HCT116 (cell line): ENCODE measurements at places on chromosomes 12 and 14. TPM values are rescaled to one million over a fixed set of nuclear protein-coding genes. Genes with fewer than 3 reads are reported as not detected.

DNA sequence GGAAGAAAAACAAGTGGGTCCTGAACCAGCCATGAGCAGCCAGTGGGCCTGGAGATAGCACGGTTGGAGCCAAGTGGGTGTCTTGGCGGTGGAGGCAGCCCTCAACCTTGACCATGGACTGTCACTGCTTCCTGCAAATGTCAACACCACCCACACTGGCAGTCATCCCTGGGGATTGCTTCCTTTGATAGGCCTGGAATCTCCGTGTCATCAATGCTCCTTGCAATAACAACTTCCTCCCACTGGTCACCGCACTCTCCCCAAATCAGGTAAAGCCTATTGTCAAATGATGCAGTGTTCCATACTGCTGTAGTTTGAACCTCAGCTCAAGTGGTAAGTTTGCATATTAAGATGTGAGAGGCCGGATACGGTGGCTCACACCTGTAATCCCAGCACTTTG lies 129.1 kb downstream of the NTF3 start:
- DNase-seq = peak; percentile 27
- no peaks in the 10 kb centered on the region for H3K4me1 ChIP-seq
- H3K27me3 ChIP-seq = peaks cover 9% of the 10 kb centered on the region; the same call in 1 of the 2 replicates
- H3K4me3 ChIP-seq = no peak overlapping the region

GRCh38 chr12:590206-590750 lies 73.0 kb downstream of the NINJ2 start:
- DNase-seq = no peak
- no peaks in the 10 kb centered on the region for H3K4me1 ChIP-seq
- H3K27me3 ChIP-seq = no peaks in the 10 kb centered on the region

Gene PDZRN4
- total RNA-seq = not detected

Gene SLCO1A2
- 0.49 TPM for total RNA-seq

DNA sequence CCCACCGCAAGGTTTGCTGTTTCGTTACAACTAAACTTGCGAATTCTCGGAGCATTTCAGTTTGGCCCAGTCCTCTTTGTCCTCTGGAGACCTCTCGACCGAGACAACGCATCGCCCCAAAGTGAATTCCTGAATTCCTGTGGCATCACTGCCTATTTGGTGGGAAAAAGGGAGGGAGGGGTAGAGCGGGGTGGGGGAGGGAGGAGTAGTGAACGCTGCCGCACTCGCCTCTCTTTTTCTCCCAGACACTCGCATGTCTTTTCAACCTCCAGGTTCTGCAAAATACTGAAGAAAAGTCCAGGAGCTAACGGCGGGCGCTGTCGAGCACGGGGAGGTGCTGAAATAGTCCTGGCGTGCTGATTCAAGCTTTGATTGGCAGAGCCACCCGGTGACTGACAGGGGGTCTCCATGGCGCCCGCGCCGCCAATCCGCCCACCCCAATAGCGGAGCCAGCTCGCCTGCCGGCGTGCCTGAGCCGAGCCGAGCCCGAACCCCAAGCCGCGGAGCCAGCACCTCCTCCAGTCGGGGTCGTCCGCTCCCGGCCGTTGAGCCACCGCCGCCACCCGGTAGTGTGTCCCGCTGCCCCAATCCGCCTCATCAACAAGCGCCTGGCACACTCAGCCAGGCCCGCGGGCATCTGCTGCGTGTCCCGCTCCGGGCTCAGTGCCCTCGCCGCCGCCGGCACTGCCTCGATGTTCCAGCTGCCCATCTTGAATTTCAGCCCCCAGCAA lies at the start of gene SIX6:
TSS of gene SIX6 (plus strand) at position 440 of the 731 bp plus-strand sequence. CDS start at position 693, 253 bp downstream.
- H3K36me3 ChIP-seq = no peaks in the 10 kb centered on the region
- no peak within 1 kb of the TSS for H3K4me3 ChIP-seq
- DNase-seq = no peak
- H3K27ac ChIP-seq = no peak within 1 kb of the TSS
- H3K27me3 ChIP-seq = 0 out of 2 replicates have a peak, but pooled peaks cover 7% of the 10 kb centered on the region
- no peaks in the 10 kb centered on the region for H3K4me1 ChIP-seq

- no peaks in the 10 kb centered on the region for H3K4me1 ChIP-seq
- H3K4me3 ChIP-seq = no peak overlapping the region
- no peaks in the 10 kb centered on the region for H3K36me3 ChIP-seq
- DNase-seq = peak; percentile 13
- H3K27me3 ChIP-seq = no peaks in the 10 kb centered on the region
Measured at GRCh38 chr12:61654698-61655097, 605.5 kb upstream of the USP15 start.

DNA sequence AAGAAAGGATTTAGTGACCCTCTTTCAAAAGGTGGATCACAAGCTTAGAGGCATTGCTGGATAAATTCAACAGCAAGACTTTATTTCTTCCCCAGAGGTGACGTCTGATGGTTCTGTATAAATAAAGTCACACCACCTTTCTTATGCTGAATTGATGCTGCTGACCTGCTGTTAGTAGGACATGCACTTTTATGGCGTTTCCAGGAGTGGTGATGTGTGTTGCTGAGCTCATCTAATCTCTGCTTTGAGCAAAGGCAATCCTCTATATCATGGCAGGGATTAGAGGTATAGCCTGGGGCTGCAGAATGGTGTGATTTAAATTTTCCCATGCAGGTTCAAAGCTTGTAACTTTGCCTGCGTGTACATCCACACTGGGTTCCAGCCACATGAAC lies 94.9 kb downstream of the ETV6 start:
- no peak overlapping the region for H3K27ac ChIP-seq
- no peaks in the 10 kb centered on the region for H3K27me3 ChIP-seq
- no peak overlapping the region for H3K4me3 ChIP-seq
- DNase-seq = no peak
- H3K4me1 ChIP-seq = no peaks in the 10 kb centered on the region

- H3K27ac ChIP-seq = no peak overlapping the region
- no peaks in the 10 kb centered on the region for H3K4me1 ChIP-seq
- H3K27me3 ChIP-seq = no peaks in the 10 kb centered on the region
Measured at GRCh38 chr12:32134101-32134888, 27.6 kb downstream of the BICD1 start.

Gene GLS2
- total RNA-seq = not detected

Gene TBC1D30
- 24.1 TPM for total RNA-seq

Gene FOXN4
- 0.52 TPM for total RNA-seq

Gene MYBPC1
- not detected for total RNA-seq

DNA sequence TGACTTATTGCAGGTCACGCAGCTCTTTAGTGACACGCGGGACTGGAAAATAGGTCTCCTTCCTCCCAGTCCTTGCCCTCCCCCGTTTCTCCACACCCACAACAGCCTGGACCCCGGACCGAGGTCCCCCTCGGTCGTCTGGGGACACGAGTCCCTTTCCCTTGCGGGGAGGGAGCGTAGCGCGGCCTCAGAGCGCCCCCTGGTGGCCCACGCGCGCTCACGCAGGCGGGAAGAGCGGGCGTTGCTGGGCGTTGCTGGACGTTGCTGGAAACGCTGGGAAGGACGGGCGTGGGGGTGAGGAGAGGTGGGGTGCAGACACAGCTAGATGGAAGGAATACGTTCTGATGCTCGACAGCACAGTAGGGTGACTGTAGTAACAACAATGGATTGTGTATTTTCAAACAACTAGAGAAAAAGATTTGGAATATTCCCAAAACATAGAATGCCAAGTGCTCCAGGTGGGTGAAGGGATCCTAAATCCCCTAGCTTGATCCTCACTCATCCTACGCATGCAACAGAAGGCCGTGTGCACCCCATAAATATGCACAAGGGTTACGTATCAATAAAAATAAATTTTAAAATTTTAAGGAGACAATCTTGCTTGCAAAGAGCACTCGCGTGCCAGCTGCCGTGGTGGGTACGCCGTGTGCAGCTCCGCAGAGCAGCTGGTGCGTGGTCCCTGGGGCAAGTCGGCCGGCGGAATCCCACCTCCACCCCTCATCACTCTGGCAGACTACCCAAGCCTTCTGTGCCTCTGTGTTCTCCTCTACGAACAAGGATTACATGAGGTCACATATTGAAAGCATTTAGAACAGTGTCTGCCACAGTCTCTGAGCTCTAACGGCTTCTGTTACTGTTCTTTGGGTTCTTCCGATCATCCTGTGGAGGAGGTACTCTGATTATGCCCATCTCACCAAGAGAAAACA lies 87.4 kb downstream of the B4GALNT3 start:
- no peaks in the 10 kb centered on the region for H3K27me3 ChIP-seq
- peak; percentile 34 for DNase-seq
- no peaks in the 10 kb centered on the region for H3K36me3 ChIP-seq
- H3K27ac ChIP-seq = no peak overlapping the region

GRCh38 chr14:31261859-31262731 lies 54.5 kb upstream of the HECTD1 start:
- H3K27ac ChIP-seq = no peak overlapping the region
- no peaks in the 10 kb centered on the region for H3K27me3 ChIP-seq
- DNase-seq = no peak
- peaks cover 13% of the 10 kb centered on the region; the same call in 1 of the 2 replicates for H3K4me1 ChIP-seq

DNA sequence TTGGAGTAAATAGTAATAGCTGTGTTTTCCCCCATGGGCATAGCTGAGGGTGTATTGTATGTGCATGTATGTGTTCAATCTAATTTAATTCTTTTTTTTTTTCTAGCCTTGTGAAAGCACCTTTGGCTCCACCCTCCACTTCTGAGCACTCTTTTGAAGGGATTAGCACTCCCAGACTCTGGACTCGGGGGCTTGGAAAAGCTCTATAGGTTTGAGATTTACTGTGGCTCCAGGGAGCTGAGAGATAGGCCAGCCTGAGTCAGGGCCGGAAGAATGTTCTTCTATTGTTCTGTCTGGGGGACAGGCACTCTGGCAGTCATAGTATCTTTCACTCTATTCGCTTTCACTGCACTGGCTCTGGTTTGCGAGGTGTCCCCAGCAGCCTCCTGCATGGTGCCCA lies 540.0 kb upstream of the TBX3 start:
- H3K4me1 ChIP-seq = no peaks in the 10 kb centered on the region; the same call in none of the 2 replicates
- no peak overlapping the region for H3K27ac ChIP-seq
- H3K27me3 ChIP-seq = no peaks in the 10 kb centered on the region

DNA sequence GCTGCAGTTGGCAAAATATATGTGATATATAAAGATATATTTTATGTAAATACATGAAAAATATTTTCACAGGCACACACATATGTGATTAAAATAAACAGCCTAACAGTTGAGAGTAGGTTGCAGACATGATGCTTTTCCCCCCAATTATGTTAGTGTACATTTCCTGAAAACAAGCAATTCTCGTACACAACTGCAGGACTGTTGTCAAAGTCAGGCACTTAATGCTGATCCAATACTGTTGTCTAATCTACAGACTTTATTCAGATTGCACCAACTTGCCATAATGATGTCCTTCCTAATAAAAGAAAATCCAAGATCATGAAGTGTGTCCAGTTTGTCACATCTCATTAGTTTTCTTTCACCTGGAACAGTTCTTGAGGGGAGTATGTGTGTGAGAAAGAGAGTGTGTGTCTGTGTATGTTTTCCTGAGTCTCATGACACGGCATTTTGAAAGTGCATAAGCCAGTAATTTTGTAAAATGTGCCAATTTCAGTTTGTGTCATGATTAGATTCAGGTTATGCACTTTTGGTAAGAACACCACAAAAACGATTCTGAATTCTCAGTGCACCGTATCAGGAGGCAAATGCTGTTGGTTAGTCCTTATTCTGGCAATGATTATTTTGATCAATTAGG lies 16.5 kb upstream of the SEL1L start:
- no peak overlapping the region for H3K27ac ChIP-seq
- no peaks in the 10 kb centered on the region for H3K36me3 ChIP-seq
- no peaks in the 10 kb centered on the region for H3K4me1 ChIP-seq
- H3K27me3 ChIP-seq = no peaks in the 10 kb centered on the region
- no peak overlapping the region for H3K4me3 ChIP-seq
- DNase-seq = no peak

Gene PCED1B
- total RNA-seq = 0.86 TPM

Gene ANO4
- 1.7 TPM for total RNA-seq

- DNase-seq = no peak
- no peaks in the 10 kb centered on the region for H3K36me3 ChIP-seq
- no peaks in the 10 kb centered on the region for H3K4me1 ChIP-seq
- no peak overlapping the region for H3K4me3 ChIP-seq
- H3K27ac ChIP-seq = no peak overlapping the region
Measured at GRCh38 chr14:83867566-83868225, 1662.2 kb upstream of the FLRT2 start.

Gene KRT78
- total RNA-seq = not detected

DNA sequence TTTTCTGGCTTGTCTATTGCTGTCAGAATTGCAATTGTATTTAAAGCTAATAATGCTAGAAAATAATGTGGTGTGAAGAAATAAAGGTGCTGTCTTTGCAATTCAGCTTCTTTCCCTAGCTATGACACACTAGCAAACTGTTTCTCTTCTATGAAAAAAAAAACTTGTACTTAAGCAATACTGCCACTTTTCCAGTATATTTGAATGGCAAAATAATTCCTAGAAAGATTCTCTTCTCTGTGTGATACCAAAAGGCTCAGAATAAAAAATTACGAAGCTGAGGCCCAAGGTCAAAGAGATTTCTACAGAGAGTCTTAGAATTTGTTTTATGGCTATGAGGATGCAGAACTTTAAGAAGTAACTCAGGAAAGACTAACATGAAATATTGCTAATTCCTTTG lies 235.5 kb downstream of the ADAMTS20 start:
- DNase-seq = no peak
- H3K27me3 ChIP-seq = no peaks in the 10 kb centered on the region
- H3K27ac ChIP-seq = no peak overlapping the region
- no peaks in the 10 kb centered on the region for H3K4me1 ChIP-seq
- no peak overlapping the region for H3K4me3 ChIP-seq

- H3K4me3 ChIP-seq = peak within 1 kb of the TSS; percentile 50
- H3K27me3 ChIP-seq = peaks cover 3% of the 10 kb centered on the region; the same call in 1 of the 2 replicates
- no peak for DNase-seq
- H3K4me1 ChIP-seq = peaks cover 7% of the 10 kb centered on the region; the same call in 1 of the 2 replicates
Measured at GRCh38 chr14:58637391-58638230, at the start of gene DACT1. DACT1 (plus strand) TSS chr14:58637962; CDS start chr14:58638203, 241 bp downstream.

DNA sequence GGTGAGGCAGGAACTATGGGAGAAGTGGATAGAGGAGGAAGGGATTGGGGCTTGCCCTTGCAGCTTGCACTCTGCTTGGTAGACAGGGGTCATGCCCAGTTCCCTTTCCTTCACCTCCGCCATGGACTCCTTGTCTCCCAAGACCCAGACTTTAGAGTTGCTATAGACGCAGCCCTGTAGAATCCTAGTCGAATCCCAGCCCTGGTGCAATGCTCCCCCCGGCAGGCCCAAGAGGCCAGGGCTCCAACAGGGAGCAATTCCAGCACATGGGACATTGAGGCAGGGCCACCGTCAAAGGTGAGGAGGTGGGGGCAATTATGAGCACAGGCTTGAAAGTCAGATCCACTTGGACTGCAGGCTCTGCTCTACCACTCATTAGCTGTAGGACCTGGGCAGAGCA lies 29.5 kb upstream of the BCDIN3D start:
- no peaks in the 10 kb centered on the region for H3K4me1 ChIP-seq
- DNase-seq = no peak
- no peak overlapping the region for H3K27ac ChIP-seq
- H3K27me3 ChIP-seq = no peaks in the 10 kb centered on the region

Gene RNASE7
- not detected for total RNA-seq
